Globus pallidus (tissue), 1 donor: ENCODE measurements at places on chromosomes 3 and 15.

- DNase-seq, result no peak
These were observed 156.1 kb downstream of the THRB start for GRCh38 chr3:24338409-24339130.

- no peak for DNase-seq
These were observed 178.2 kb upstream of the GOLIM4 start for GRCh38 chr3:168273917-168274316.

- DNase-seq, result no peak
These were observed 28.3 kb downstream of the CCDC32 start for GRCh38 chr15:40536501-40536900.

GRCh38 chr15:99100245-99101173 lies 4.4 kb upstream of the SYNM start:
- peak; percentile 74 for DNase-seq

GRCh38 chr3:17386432-17386831 lies 356.0 kb downstream of the TBC1D5 start:
- DNase-seq, result no peak

- DNase-seq, result no peak
These were observed 35.8 kb downstream of the HCN4 start for GRCh38 chr15:73333001-73333400.

GRCh38 chr3:94978084-94978483 lies 915.2 kb downstream of the NSUN3 start:
- DNase-seq, result no peak

DNA sequence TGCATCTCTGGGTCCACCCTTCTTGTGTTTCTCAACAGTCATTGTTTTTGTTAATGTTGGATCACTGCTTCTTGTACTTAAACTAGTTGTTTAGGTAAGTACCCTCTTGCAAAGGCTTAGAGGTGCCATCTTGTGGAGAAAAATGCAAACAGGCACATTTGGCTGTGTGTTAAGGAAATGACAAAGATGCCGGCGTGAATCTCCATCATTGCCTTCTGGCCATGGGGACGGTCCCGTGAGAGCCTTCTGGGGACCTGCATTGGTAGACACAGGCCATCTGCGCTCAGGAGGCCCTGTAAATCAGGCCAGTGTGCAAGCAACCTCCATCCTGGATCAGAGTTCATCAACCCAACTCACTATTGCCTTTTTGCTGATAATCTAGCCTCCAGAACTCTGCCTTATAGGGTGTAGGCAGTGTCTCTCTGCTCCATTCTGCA lies 158.6 kb upstream of the NR2E3 start:
- peak; percentile 52 for DNase-seq

- DNase-seq, result no peak
These were observed 747 bp downstream of the PLD1 start for GRCh38 chr3:171809611-171809860.

DNA sequence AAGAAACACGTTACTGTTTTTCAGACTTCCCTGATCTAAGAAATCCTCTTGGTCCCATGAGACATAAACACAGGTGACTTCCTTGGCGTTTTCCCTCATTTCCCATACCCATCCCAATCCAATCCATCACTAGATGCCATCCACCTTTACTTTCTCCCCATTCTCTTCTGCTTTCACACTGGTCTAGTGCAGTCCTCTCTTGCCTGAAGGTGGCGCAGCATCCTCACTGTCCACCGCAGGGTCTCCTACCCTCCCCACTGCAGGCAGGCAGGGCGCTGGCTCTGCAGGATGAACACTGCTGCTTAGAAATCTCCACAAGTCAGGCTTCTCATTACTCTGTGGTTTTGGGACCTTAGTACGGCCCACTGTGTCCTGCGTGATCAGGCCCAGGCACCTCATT lies 58.2 kb downstream of the RAB7A start:
- peak; percentile 64 for DNase-seq

DNA sequence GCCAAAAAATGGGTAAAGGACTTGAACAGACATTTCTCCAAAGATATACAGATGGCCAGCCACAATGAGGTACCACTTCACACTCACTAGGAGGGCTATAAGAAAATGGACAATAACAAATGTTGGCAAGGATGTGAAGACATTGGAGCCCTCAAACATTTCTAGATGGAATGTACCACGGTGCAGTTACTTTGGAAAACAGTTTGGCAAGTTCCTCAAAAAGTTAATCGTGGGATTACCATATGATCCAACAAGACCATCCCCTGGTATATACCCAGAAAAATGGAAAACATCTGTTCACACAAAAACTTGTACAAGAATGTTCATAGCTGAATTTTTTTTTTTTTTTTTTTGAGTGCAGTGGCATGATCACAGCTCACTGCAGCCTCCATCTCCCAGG lies 15.9 kb upstream of the HRH1 start:
- DNase-seq, result no peak

DNA sequence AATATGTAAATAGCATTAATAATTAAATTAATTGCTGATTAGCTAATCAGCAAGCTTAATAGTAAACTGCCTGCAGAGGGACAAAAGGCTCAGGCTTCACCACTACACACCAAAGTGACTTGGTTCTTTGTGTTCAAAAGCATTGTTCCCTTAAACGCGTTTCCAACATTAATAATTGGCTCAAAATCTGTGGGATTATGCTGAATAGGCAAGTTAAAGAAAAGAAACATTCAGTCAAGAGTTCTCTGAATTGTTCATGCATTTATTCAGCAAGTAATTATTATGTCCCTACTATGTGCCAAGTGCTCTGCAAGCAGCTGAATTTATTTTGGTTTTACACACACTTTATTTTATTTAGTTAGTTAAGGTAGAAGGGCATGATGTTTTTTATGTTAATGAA lies 558.5 kb upstream of the ARRDC4 start:
- DNase-seq, result no peak
